CD8-positive, alpha-beta T cell (primary cell): ENCODE measurements at places on chromosomes 11 and 22.

DNA sequence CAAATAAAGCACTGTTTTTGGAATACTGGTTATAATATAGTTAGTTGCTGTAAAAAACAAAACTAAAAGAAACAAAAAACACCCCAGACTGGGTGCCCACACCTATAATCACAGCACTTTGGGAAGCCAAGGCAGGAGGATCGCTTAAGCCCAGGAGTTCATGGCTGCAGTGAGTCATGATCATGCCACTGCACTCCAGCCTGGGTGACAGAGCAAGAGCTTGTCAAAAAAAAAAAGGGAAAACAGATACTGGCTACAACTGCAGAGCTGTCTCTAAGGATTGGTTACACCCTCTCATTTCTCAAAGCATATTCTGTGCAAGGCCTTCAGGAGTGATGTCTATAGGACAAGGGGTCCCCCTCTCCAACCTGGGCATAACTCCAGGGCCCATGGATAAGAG lies 14.6 kb upstream of the STK33 start:
- DNase-seq, result no peak

- no peak for DNase-seq
Measured at GRCh38 chr11:108715239-108715638, 50.4 kb downstream of the DDX10 start.

DNA sequence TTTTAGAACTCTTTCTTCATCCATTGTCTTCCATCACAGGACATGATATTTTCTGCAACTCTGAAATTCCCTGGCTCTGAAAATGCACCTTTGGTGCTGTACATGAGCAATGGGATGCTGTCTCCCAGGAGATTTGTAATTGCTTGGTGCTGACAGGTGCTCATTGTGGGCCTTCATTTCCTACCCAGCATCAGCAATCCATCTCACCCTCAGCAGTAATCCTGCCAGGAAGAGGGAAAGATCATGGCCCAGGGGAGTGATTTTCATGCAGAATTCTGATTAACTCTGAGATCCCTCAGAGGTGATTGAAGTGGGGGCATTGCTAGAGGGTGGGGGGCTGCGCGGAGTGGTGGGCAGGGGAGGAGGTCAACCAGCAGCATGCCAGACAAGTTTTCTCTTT lies 651.7 kb downstream of the NELL1 start:
- DNase-seq, result no peak

DNA sequence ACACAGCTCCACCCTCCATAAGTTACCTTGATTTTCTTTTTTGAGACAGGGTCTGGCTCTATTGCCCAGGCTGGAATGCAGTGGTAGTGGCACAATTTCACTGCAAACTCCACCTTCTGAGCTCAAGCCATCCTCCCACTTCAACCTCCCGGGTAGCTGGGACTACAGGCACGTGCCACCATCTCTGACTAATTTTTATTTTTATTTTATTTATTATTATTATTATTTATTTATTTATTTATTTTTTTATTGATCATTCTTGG lies 9.6 kb downstream of the RPS3 start:
- DNase-seq, result no peak

- DNase-seq, result no peak
Measured at GRCh38 chr11:46130286-46130940, 9.2 kb upstream of the PHF21A start.

DNA sequence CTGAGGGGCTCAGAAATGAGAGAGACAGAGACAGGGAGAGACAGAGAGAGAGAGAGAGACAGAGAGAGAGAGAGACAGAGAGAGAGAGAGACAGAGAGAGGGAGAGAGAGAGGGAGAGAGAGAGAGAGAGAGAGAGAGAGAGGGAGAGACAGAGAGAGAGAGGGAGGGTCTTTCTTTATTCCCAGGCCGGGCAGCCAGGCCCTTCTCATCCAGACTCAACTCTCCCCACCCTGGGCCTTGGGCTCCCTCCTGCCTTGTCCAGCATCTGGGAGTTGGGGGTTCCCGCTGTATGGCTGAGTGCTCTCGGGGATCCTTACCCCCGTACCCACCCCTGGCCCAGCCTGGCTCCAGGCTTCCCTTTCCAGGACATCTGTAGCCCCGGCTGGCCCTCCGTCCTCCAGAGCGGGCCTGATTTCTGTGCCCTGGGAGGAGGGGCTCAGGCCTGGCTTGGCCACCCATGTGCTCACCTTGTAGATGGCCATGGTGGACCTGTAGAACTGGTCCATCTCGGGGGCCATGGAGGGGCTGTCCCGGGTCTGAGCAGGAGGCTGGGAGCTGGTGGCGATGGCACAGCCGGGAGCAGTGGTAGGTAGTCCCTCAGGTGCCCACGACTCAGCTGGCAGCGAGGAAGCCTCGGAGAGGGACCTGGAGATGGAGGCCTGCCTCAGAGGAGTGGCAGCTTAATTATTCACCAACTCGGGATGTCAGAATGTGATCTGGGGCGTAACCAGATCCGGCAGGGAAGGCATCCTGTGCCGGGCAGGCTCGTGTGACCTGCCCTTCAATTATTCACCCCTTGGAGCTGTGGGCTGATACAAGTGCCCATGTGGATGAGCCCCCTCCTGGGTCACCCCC lies at the start of gene BAIAP2L2:
Gene BAIAP2L2 (minus strand): TSS at position 677 of the 855 bp plus-strand sequence. CDS start 159 bp downstream, at position 518.
- DNase-seq, result no peak

DNA sequence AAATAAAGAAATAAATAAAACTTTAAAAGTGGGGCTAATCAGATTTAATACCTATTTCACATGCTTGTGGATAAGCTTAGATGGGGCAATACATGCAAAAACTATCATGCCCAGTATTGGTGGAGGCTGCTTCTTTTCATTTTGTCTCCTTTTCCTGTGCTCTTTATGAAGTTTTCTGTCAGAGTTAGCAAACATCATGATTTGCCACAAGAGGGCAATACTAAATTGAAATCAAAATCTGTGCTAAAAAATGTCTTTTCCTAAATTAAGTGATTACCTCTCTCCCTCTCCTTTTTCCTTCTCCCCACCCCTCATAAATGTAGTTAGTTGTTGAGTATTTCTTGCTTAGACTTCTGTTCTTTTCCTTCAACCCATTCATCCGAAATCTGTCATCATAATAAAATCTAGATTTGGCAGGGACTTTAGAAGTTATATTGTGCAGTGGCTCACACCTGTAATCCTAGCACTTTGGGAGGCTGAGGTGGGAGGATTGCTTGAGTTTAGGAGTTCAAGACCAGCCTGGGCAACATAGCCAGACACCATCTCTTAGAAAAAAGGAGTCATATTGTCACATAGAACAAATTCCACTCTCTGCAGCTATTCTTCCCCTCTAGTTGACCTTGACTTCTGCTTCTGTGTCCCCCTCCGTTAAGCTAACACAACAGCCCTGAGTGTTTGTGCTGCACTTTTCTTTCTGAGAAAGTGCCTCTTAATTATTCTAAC lies 4.7 kb upstream of the ARHGAP42 start:
- DNase-seq, result no peak

DNA sequence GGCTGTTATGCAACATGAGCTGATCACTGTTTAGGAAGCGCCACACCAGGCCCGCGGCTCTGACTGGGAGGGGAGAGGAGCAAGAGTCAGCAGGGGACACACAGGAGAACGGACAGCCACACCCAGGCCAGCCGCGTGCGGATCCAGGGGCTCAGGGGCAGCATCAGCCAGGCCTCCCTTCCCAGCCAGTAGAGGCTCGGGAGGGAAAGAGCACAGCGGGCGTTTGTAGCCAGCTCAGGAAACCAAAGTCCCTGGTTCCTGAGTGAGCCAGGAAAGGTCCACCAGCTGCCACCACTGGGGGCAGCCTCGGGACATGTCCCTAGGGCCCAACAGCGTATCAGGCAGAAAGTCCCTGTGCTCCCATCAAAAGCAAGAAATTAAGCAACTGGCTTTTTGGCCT lies 71.8 kb upstream of the PITPNB start:
- DNase-seq, result peak; percentile 45

GRCh38 chr11:27592098-27592780 lies 85.7 kb upstream of the LIN7C start:
- no peak for DNase-seq

DNA sequence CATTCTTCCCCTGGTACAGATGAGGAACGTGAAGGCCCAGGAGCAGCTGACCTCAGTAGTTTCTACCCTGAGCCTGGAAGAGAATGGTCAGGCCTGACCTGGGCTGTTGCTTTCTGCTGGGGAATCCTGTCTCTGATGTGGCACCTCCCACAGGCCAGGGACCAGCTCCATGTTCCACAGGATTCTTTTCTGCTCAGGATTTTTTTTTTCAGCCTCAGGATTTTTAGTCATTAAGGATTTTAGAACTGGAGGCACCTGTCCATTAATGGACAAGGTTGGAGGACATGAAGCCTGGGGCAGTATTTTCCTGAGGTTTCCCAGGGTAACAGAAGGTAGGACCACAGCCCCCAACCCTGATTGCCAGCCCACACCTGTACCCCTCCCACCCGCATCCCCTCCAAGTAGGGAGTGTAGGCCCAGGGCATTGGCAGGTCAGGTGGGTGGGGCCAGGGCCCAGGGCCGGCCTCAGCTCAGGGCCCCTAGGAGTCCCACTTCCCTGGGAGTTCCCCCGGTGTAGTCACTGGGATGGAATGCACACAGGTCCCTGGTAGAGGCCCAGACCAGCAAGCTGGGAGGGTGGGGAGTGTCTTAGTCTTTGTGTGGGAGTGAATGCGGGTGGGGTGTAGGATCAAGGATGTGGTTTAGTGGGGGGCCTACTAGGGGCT lies 16.1 kb downstream of the BIK start:
- no peak for DNase-seq

DNA sequence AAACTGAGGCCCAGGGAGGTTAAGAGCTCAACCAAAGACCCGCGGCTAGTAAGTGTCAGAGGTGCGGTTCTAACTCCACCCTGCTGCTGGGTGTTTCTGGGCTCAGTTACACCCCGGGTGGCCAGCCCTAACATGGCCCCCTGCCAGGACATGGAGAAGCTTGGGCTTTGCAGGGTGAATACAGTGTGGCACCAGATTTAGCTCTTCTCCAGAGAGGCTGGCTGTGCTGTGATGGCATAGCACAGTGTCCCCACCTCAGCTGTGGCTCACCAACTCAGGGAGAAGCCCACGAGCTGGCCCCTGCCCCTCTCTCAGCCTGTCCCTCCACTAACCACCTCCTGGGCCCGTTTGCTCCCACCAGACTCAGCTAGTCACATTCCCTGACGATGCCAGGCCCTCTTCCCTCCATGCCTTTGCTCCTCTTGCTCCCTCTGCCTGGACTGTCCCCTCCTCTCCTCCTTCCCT lies 7.0 kb downstream of the UCP3 start:
- DNase-seq, result no peak

GRCh38 chr11:109972181-109972715 lies 120.9 kb upstream of the ZC3H12C start:
- no peak for DNase-seq

- DNase-seq, result no peak
Measured at GRCh38 chr11:126339073-126339862, 16.2 kb upstream of the ST3GAL4 start.

DNA sequence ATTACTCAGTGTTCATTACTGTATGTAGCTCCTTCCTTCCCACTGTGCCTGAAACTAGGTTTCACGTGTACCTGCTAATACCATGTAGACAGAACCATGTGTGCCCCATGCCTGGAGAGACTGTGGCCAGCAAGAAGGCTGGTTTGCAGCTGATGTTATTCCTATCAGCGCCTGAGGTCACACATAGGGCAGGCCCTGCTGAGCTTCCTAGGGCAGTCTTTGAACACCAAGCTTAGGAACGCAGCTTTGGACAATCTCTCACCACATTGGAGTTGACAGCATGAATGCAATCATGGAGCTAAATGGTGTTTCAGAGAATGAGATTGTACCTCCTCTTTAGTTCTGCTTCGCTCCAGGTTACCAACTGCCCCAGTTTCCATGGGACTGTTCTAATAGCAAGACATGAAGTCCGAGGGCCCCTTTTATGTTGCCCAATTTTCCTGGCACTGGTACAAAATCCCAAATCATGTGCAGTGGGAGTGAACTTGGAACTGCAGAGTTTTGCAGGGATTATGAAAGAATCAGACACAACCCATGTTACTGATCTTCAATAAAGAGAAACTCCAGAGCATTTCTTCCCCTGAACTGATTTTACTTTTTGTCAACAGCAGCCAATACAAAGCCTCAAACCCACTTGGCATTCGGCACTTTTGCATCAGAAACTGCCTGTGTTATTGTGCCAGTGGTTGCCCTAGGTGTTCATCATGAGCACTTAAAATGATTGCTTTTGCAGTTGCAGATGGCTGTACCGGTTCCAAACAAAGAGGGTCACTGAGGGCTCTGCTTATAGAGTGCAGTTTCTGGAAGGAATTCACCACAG lies 154.2 kb upstream of the TTC12 start:
- DNase-seq, result no peak

DNA sequence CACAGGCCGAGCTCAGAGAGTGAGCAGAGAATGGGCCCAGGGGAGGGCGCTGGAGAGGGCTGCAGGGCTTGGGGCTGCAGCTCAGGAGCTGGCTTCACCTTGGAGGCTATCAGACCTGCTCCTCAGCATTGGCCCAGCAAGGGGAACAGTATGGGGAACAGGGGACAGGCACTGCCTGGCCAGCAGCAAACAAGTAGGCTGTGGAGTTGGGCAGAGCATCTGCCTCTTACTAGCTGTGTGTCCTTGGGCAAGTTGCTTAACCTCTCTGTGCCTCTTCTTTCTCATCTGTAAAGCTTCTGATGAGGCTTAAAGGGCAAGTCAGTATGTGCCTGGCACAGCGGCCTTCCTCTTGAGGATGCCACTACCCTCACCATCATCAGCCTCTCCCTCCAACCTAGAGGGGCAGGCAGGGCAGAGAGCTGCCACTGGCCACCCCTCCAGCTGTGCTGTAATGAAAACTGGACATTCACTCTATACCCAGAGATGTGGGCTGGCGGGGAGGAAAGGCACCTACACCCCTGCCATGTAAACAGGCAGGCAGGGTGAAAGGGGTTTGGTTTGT lies 7.5 kb upstream of the CDKN1C start:
- peak; percentile 68 for DNase-seq

DNA sequence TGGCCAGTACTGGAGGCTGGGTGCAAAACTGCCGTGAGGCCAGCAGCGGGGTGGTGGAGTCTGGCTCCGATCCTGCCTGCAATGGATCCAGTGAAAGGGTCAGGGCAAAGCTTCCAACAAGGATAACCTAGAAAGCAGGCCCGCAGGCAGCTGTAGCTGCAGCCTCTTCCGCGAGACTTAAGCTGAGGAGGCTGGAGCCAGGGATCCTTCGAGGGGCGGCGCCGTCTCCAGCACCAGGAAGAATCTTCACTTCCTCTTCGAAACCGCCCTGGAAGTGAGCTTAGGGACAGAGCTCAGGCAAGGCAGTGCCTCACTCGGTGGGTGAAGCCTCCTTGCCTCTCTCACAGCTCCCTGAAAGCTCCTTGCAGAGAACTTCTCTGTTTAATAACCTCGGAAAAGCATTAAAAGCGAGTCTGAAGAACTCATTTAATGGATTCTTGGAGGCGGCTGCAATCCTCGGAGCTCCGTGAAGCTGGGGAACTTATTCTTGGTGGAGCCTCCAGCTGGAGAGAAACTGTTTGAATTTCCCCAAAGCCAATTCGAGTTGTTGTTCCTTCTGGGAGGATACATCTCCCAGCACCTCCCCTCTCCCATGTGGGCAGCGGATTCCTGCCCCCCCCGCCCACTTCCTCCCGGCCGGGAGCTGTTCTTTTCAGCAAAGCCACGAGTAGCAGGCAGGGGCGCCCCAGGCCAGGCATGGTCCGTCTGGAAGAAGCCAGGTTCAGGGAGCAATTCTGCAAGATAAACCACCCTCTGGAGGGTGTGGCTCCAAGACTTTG lies 169.9 kb downstream of the CTTN start:
- DNase-seq, result no peak
